ENCODE measurements at places on chromosomes 2 and 18.

- DNase-seq: no peak
Observed at GRCh38 chr2:239868556-239869181, 156.5 kb downstream of the NDUFA10 start.

DNA sequence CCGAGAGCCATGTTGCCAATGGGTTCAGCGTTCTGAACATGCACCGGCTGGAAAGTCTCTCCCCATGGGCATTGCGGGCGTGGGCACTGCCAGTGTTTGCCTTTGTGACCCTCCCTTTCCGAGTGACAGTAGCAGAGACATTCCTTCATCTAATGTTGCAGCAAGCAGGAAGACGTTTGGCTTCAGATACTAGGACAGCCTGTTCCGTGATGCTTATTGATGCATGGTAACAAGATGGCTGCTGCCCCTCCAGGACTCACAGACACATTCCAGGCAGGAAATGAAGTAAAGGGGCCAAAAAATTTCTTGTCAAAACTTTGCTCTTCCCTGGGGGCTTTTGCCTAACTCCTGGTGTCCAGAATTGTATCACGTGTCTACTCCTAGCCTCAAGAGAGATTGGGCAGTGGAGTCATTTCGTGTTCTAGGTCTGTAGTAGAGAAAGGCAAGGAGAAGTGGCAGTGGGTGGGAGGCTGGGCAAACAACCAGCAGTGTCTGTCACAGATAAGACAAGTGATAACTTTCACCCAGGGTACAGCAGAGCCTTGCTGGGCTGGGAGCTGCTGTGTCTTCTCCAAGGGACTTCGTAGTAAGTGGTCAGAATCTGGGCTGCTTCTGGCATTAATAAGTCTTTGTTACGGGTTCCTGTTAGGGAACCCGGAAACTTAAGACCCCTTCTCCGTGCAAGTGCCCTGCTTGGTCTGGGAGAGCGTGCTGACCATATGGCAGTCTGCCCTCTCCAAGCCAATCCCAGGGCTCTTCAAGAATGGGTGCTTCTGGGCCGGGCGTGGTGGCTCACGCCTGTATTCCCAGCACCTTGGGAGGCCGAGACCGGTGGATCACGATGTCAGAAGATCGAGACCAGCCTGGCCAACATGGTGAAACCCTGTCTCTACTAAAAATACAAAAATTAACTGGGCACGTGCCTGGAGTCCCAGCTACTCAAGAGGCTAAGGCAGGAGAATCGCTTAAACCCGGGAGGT lies 93.5 kb downstream of the TFCP2L1 start:
- no peak for DNase-seq

GRCh38 chr2:39033980-39034379 lies 86.9 kb downstream of the SOS1 start:
- no peak for DNase-seq

DNA sequence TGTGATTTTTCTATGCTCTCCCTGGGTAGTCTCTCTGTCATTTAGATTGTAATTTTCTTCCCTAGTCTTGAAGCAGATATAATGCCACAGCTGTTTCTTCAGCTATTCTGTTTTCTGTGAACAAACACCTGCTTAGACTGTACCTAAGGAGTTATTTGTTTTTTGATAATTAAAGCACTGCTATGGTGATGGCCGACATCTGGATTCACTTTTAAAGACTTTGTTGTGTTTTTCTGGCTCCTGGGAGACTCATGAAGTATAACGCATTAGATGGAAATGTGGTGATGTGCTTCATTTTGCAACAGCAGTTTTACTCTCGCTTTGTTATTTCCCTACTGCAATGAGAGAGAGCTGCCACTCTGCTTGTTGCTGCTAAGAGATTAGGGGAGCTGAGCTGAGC lies 15.7 kb upstream of the C2orf69 start:
- no peak for DNase-seq

GRCh38 chr18:48085781-48086487 lies 155.5 kb upstream of the SMAD2 start:
- DNase-seq: no peak

DNA sequence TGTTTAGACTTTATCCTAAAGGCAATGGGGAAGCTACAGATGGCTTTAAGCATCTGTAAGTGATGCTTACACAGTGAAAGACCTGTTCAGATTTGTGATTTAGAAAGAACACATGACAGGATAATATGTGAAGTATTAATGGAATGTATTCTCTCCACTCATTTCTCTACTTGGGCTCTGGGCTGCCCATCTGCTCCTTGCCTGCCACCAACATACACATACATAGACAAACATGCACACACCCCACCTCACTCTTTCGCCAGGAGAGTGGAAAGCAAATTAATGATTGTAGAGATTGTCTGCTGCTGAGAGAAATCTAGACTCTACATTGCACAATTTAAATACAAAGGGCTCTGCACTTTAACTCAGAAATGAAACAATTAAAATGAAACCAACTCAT lies 61.0 kb upstream of the NFE2L2 start:
- no peak for DNase-seq
